ENCODE measurements at places on chromosomes 3 and 15.

DNA sequence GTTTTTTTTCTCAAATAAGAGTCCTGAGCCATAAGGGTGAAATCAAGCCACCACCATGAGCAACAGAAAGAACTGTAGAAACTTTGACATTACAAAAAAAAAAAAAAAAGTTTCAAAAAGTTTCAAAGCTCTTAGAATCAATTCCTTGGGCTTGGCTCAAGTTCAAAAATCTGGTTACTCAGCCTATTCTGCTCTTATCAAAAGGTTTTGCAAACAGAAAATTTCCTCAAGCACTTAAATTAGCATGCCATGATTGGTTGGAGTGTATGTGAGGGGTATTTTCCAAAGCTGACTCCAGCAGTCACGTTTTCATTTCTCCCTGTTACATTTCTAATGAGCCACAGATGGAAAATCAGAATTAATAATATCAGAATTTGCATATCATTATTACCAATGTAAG, 12.1 kb upstream of the PEX5L start:
- DNase-seq = no peak

DNA sequence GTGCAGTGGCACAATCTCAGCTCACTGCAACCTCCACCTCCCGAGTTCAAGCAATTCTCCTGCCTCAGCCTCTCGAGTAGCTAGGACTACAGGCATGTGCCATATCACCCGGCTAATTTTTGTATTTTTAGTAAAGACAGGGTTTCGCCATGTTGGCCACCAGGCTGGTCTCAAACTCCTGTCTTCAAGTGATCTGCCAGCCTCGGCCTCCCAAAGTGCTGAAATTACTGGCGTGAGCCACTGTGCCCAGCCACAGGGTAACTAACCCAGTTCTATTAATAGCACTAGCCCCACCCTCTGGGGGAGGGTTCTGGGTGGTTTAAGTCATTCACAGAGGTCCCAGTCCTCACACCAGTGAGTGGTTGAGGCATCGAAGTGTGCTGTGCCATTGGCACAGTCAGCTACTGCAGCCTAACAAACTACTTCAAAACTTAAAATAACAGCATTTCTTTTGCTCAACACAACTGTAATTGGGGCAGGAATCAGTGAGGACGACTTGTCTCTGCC, 44.0 kb downstream of the RHCG start:
- DNase-seq = no peak

DNA sequence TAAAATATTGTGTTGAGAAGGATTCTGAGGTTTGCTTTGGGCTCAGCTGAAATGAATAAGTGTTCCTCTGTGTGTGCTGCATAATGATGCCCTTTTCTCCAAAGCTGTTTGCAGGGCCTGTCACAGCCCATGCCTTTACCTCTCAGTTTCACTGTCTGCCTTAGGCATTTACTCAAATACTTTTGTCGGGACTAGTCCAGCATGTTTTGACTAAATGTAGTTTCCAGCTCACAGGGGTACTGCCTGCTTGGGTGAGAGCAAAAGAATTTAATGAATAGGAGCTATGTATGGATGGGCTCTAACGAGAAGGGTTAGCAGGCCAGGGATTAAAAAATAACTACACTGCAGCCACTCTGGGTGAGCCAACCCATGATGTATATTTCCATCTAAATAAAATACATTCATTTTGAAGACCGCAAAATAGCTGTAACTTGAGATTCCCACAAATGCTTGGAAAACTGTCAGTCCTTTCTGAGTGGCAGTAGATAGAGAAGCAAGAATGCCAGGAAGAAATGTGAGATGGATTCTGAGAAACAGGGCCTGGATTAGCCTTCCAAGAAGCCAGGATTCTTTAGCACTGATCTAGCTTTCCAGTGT, 549.2 kb upstream of the TBL1XR1 start:
- no peak for DNase-seq

DNA sequence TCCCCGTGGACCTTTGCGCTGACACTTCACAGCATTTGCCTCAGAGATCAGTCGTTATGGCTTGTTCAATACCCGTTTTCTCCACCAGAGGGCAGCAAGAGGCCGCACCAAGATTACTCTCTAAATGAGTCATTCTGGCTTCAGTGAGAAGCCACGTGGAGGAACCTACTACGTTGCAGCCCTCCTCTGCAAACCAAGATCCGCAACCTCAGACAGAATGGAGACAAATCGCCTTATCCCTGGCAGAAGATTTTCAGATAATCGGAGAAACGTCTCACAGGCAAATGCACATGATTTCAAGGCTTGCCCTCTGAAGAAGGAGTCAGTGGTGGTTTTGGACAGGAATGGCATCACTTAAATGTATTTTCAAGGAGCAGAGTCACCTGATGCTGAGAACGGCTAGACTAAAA, 60.5 kb downstream of the GTPBP8 start:
- DNase-seq = peak; percentile 82

DNA sequence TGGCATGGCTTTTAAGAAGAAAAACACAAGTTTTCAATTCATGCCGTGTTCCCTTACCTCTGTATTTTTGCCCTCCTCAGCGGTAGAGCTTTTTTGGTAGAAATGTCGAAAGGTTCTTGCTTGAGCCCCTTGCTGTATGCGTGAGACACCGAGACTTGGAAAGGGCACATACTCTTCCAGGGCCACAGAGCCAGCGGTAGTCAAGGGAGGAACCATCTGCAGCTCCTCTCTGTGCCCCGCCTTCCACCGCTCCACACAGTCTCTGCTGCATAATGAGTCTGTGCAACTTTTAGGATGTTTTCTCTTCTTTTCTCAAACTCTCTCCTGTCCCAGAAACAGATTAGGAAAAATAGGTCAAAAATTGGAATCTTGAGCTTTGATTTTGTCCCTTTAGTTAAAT, 77.5 kb downstream of the LPP start:
- DNase-seq = no peak

DNA sequence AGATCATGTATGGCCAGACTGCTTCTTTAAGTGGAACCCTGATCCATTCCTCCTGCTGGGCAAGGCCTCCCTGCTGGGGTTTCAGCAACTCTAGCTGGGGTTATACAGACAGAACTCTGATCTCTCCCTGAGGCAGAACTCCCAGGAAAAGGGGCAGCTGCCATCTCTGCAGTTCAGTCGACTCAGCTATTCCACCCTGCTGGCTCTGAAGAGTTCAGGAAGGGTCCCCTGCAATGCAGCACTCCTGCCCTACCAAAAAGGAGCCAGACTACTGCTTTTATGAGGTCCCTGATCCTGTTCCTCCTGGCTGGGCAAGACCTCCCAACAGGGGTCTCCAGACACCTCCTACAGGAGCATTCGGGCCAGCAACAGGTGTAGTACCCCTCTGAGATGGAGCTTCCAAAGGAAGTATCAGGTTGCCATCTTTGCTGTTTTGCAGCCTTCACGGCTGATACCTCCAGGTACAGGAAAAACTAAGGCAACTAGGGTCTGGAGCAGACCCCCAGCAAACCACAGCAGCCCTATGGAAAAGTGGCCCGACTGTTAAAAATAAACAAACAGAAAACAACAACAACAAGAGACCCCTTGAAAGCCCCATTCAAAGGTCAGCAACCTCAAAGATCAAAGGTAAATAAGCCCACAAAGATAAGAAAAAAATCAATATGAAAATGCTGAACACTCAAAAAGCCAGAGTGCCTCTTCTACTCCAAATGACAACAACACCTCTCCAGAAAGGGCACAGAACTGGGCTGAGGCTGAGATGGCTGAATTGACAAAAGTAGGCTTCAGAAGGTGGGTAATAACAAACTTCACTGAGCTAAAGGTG, 14.2 kb upstream of the CP start:
- no peak for DNase-seq

DNA sequence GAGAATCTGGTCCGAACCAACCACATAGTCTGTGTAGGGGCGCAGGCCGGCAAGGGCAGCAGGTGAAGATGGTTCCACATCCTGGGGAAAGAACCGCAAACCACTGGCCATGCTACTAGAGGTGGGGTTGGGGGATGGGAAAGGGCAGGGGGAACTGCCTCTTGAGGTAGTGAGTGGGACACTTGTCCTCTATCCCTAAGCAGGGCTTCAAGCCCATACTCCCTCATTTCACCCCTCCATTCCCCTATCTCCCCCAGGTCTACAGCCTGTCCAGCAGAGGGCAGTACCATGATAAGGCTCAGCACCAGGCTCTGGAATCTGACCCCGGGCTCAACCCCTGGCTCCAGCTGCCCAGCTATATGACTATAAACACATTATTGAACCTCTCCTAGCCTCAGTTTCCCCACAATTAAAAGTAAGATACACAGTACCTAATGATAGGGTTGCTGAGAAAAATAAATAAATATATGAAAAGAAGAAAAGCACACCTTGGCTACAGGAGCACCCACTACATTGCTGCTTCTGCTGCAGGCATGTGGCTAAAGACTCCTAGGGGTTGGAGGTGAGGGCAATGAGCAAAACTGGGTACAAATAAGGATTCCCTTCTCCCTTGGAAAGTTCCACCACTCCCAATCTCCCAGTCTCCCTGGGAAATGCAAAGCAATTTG, 6.3 kb downstream of the GORASP1 start:
- peak; percentile 34 for DNase-seq

GRCh38 chr3:13873818-13874217, 6.1 kb downstream of the WNT7A start:
- no peak for DNase-seq

DNA sequence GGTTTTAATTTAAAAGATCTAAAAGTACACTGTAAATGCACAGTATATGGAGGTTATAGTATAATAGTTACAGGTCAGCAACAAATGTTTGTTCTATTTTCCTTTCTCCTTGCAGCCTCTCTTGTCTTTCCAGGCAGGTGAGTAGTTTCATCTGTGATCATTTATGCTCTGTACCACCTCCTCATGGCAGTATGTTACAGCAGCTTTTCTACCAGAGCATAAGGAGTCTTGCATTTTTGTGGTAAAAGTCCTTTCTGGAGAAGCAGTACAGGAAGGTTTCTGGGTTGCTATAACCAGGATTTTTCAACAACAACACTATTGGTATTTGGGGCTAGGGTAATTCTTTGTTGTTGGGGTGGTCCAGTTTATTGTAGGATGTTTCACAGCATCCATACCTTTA, 59.5 kb downstream of the ZNF609 start:
- no peak for DNase-seq

DNA sequence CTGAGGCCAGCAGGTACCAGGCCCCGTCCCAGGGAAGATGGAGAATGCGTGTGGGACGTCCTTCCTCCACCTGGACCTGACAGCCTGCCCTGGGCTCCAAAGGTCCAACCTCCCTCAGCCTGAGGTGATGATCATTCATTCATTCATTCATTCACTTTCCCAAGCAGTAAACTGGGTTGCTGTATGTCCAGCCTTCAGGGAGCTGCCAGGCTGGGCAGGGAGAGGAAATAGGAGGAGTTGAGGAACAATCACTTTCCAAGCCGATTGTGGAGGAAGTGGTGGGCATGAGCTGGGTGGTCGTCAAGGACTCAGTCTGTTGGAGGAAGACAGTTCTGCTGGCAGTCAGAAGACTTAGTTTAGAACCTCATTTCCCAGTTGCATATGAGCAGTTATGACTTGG, 10.2 kb upstream of the CCDC33 start:
- no peak for DNase-seq

GRCh38 chr15:29668120-29668602, 154.1 kb downstream of the TJP1 start:
- no peak for DNase-seq

DNA sequence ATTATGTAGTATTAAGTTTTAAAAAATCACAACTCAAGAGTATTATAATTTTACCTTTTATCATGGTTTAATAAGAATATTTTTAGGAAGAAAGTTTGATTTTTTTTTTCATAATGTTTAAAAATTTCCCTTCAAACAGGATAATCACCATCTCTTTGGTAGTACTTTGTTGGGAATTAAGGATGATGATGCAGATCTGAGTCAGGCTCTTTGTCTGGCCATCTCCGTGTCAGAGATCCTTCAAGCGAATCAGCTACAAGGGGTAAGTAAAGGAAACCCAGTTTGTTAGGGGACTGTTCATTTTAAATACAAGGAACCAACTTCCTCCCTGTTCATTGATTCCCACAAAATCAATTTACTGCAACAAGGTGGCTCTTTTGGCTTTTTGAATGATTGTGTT, 36.8 kb upstream of the NIT2 start:
- no peak for DNase-seq

GRCh38 chr15:51071578-51071977, 23.1 kb downstream of the TNFAIP8L3 start:
- no peak for DNase-seq

DNA sequence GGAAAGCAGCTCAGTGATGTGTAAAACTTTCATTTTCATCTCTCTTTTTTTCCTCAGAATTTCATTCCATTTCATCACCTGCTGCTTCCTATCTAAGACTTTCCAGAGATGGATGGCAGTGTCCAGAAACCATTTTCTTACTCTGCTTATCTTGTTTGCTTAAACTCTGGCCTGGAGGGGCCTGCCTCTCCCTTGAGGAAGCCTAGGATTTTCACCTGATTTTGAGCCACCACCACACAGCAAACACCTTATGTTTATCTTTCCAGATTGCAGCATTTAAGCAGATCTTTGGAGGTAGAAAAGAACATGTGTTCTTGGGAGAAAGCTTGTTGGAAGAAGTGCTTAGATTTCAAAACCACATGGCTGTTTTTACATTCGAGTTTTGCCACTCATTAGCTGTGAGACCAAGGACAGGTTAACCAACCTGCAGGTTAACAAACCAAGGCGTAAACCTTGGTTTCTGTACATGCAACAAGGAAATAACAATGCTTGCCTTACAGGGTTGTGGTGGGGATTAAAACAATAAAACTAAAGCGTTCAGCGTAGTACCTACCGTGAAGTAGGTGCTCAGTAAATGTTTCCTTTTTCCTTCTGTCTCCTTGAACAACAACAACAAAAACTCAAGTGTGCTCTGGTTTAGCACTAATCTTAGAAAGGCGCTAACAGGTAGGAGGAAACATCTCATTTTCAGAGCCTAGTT, 120.3 kb downstream of the CLSTN2 start:
- no peak for DNase-seq

DNA sequence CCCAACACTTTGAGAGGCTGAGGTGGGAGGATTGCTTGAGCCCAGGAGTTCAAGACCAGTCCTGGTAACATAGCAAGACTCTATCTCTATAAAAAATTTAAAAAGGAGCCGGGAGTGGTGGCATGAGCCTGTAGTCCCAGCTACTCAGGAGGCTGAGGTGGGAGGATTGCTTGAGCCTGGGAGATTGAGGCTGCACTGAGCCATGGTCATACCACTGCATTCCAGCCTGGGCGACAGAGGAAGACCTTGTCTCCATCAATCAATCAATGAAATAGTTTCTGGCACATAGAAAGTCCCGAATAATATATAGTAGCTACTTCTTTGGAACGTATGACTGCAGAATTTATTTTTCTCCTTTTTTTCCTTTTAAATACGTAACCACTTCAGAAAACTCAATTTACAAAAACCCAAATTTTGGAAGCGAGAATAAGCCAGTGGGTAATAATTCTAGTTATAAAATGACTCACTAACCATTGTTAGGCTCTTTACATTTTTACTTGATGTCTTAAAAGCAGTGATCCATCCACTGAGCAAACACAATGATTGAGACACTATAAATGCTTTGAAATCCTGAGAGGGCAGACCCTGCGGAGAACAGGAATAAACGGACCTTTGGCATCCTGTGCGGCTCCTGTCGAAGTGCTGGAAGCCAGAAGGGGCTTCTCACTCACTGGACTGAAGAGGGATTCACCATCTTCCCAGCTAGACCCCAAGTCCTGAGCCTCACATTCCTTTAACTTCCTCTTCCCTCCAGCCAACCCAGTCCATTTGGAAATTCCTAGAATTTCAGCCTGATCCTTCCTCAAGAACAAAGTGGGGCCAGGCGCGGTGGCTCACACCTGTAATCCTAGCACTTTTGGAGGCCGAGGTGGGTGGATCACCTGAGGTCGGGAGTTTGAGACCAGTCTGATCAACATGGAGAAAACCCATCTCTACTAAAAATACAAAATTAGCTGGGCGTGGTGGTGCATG, 68.4 kb upstream of the MFGE8 start:
- DNase-seq = no peak

GRCh38 chr3:182710557-182711157, 82.6 kb upstream of the ATP11B start:
- DNase-seq = no peak
